Stimulated activated CD4-positive, alpha-beta T cell treated with anti-CD3 and anti-CD28 coated beads, Interleukin-15, amount 100 ng/mL, for 48 hours (primary cell): ENCODE measurements at places on chromosomes 16 and 17.

DNA sequence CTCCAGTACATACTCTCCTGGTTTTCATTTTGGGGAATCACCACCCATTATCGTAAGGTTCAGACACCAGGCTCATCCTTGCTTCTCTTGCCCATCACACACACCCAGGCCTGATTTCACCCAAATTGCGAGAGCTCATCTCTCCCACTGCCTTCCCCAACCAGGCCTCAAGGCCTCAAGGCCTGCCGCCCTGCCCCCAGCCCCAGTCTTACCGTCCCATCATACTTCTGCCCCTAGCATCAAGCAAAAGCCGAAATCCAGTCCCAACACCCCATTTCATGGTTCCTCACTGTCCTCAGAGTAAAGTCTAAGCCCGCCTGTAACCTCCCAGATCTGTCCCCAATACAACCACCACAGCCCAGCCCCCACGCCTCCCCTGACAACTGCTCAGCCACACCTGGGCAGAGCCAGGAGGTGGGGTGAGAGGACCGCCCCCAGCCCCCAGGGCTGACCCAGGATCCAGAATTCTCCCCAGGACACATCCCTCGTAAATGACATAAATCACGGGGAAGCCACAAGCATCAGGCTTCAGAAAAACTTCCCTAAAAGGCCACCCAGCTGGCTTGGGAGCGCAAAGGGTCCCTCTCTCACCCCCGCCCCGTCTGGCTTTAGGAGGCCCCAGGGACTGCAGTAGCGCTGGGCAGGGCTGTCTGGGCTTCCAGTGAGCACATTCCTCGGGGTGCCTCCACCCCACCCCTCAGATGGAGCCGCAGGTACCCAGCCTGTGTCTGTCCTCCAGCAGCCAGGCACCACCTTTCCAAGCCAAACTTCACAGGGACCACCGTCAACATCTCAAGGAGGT lies 9.6 kb upstream of the P2RX1 start:
- no peak for DNase-seq

- no peak for DNase-seq
Observed at GRCh38 chr16:47613251-47613650, 152.1 kb downstream of the PHKB start.

GRCh38 chr16:86319585-86320236 lies 190.6 kb upstream of the FOXF1 start:
- DNase-seq, result no peak

DNA sequence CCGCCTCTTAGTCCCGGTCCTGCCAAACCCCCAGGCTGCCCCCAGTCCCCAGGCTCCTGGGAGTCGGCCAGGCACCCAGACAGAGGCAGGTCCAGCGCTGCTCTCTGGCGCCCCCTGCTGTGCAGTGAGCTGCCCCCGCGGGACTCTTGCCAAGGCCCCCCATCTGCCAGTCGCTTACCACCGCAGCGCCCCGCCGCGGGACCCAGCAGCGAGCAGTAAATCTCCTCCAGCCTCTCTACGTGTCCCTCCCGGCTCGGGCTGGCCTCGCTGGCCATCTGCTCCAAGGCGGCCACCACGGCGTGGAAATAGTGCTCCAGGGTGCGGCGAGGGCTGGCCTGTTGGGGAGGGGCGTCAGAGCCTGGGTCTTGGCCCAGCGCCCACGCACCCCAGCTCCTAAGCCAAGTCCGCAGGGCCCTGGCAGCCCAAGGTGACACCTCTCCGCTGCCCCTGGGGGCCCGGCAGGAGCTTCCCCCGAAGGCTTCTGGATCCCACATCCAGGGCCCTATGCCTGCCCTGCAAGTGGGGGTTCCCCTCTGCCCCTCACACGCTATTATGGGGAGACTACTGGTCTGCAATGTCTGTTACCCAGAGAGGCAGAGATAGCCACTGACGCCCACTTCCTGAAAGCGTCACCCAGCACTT lies 33.7 kb upstream of the MFSD6L start:
- peak; percentile 5 for DNase-seq

GRCh38 chr17:74715144-74715543 lies 2.4 kb upstream of the CD300LF start:
- no peak for DNase-seq

- no peak for DNase-seq
Observed at GRCh38 chr16:8948069-8948593, 15.6 kb downstream of the USP7 start.

GRCh38 chr17:56988901-56989572 lies 11.1 kb downstream of the SCPEP1 start:
- no peak for DNase-seq
